ENCODE measurements at places on chromosomes 12 and 14.

- no peak for DNase-seq
Observed at GRCh38 chr14:90675399-90675798, 140.8 kb downstream of the TTC7B start.

- DNase-seq: no peak
Observed at GRCh38 chr14:29390081-29390832, 537.4 kb downstream of the PRKD1 start.

GRCh38 chr12:54053751-54054741 lies at the start of gene HOXC4:
Gene HOXC4, plus strand, starts transcription at chr12:54053835. Its CDS starts 88 bp downstream, at chr12:54053923.
- peak; percentile 48 for DNase-seq

DNA sequence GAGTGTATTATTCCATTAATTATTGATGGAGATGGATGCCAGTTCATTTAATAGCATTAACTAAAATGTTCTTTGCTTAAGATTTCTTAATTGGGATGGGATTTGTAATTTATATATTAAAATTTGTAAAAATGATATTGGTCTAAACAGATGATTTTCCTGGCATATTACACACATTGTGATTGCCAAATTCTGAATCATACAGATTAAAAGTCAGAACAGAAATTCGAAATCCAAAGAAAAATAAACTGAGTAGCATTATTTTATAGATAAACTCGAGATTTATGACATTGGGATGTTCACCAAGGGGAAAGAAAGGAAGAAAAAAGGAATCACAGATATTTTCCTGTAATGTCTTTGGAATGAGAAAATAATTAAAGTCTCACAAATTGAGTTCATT lies 481.1 kb downstream of the CCER1 start:
- DNase-seq: no peak
